ENCODE measurements at places on chromosomes 4 and X.

GRCh38 chr4:107148904-107149303, 112.8 kb upstream of the DKK2 start:
- DNase-seq, result no peak

DNA sequence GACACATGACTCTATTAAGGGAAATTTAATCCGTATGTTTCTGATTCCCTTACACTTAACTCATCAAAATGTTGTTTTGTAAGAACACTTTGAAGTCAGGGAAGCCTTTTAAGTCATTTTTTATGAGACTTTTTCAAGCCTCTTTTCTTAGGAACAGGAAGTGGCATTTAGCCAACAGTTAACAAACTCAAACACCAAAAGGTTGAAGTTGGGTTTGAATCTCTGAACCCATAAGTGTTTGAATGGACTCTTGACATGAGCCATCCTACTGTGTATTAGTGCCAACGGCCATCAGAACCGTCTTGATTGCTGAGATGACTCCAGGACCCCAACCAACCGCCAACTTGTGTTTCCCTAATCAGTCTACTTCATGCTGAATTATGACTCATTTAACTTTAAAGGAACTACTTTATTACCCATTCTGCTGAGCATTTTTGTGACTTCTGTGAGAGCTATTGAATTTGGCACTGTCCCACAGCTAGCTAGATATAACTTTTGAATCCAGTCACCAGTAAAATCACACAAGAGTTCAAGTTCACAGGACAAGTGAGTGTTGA, 209.1 kb upstream of the FAT1 start:
- DNase-seq, result no peak

DNA sequence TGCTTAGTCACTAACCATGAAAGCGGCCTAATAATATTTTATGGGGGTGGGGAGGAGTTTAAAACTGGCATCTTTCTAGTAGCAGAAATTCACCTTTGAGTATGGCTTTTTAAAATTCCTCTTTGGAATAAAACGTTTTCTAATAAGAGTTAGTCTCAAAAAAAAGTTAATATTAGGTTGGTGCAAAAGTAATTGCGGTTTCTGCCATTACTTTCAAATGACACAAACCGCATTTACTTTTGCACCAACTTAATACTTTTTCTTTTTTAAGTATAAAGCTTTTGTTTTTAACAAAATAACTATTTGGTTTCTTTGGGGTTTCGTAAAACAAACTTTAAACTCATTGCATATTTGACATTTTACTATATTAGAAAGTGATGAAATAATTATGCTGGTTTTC, 68.4 kb downstream of the FBXO8 start:
- DNase-seq, result no peak

- DNase-seq, result no peak
These were observed 66.5 kb downstream of the ACOX3 start for GRCh38 chr4:8373973-8374545.

DNA sequence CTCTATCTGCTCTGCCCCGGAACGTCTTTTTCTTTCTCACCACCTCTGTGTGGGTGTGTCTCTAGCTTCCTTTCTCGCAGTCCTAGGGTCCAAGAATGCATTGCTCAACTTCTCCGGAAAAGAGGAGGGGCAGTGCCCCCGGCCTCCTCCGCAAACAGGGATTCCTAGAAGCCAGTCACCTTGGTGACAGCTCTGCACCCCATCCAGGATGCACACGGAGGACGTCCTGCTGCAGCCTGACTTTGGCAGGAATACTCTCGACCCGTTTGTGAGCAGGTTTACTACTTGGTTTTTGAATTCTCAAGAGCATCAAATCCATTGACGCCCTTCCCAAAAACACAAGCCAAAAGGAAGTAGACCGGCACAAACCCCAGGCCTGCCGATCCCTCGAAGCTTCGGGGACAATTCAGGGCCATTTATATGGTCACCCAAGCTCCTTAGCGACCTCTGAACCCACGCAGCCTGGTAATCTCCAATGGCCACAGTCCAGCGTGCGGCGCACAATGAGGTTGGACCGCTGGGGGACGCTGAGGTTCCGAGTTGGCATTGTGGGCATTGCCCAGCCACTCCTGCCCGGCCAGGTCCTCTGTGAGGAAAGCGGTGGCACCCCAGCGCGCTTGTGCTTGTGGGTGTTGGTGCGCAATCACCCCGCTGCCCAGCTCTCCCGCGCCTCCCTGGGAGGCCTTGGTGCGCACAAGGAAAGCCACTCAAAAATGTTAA, 9.8 kb downstream of the NKX3-2 start:
- no peak for DNase-seq

GRCh38 chr4:118991686-118992085, 103.0 kb downstream of the SYNPO2 start:
- DNase-seq, result no peak
